T-helper 9 cell (primary cell): ENCODE measurements at places on chromosomes 3 and 15.

- DNase-seq: no peak
Observed at GRCh38 chr3:123290107-123290930, 88.6 kb downstream of the SEC22A start.

- DNase-seq: no peak
Observed at GRCh38 chr3:79685108-79685507, 82.7 kb downstream of the ROBO1 start.

- DNase-seq: no peak
Observed at GRCh38 chr3:127645371-127646015, 16.5 kb downstream of the PODXL2 start.

GRCh38 chr15:79897380-79897678 lies 515 bp upstream of the MTHFS start:
- DNase-seq: no peak

GRCh38 chr15:101027920-101028319 lies 108.8 kb downstream of the LRRK1 start:
- no peak for DNase-seq

GRCh38 chr3:188021502-188022040 lies 132.4 kb upstream of the LPP start:
- DNase-seq: no peak

DNA sequence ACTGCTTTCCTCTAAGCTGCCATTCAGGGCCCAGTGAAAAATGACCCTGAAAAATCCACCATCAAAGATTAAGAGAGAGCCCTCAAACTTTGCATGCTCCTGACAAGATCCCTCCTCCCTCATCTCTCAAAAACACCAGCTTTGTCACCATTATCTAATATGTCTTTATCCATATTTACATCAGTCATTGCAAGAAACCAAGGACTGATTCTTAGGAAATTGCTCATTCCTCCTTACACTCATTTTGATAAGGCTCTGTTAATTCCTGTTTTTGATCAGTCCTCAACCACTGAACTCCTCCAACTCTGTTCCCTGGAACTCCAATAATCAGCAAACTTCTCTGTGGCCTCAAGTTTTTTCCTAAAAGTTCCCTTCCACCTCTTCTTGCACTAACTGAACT lies 51.8 kb downstream of the CD200 start:
- no peak for DNase-seq

GRCh38 chr3:143427631-143428030 lies 308.1 kb downstream of the CHST2 start:
- DNase-seq: no peak

GRCh38 chr3:144772372-144772771 lies 800.7 kb downstream of the DIPK2A start:
- no peak for DNase-seq

DNA sequence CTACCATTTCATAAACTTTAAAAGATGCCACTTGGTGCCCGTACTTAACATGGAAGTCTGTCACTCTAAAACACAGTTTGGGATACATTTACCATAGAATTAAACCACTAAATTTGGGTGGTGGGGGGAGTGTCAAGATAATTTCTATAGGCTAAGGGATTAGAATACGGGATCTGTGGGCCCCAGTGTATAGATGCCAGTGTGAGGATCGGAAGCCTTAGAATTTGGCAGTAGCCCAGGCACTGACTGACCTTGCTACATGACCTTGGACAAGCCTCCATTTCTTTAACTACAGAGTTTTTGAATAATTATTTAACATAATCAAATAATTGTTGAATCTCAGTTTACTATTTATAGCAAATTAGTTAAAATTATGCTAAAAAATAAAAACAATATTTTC lies 76.3 kb upstream of the STRIT1 start:
- DNase-seq: no peak

GRCh38 chr3:13927295-13927694 lies 47.4 kb upstream of the WNT7A start:
- DNase-seq: no peak

DNA sequence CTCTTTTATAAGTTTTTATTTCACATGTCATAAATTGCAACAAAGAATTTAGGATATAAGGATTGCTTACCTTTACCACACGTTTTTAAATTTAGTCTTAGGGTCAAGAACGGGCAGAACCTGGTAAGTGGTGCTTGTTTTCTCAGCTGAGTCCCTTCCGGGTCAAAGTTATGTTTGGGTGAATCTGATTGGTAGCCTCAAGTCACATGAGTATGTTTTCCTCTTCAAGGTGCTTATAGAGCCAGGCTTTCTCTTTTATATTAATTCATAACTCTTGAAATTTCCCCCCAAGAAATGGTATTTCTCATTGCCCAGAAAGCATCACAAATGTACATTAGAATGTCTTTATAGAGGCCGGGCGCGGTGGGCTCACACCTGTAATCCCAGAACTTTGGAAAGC lies 415.7 kb upstream of the ROBO2 start:
- DNase-seq: no peak

DNA sequence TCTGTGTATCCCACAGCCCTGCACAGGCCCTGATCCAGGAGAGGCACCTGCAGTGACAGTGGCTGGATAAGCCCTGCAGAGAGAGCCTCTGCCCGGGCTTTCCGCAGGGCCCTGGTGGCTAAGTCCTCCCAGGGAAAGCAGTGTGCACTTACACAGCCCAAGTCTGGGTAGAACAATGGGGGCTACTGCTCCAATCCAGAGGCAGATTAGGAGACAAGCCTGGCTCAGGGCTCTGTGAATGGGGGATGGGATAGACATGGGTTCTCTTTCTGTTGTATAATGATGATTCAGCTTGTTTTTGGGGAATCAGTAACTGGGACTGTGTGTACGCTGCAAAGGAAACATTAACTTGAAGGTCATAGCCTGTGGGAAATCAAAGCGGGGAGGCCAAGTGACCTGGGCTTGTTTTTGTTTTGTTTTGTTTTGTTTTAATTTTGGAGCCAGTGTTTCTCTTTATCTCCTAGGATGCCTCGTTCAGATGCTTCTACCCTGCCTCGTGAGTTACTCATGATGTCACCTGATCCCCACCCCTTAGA lies 4.1 kb upstream of the ALDH1L1 start:
- DNase-seq: no peak

GRCh38 chr3:111031538-111031937 lies 40.1 kb upstream of the NECTIN3 start:
- no peak for DNase-seq

GRCh38 chr15:78139578-78139977 lies 8.3 kb upstream of the CIB2 start:
- no peak for DNase-seq

- no peak for DNase-seq
Observed at GRCh38 chr3:95615592-95616310, 1198.6 kb upstream of the EPHA6 start.

DNA sequence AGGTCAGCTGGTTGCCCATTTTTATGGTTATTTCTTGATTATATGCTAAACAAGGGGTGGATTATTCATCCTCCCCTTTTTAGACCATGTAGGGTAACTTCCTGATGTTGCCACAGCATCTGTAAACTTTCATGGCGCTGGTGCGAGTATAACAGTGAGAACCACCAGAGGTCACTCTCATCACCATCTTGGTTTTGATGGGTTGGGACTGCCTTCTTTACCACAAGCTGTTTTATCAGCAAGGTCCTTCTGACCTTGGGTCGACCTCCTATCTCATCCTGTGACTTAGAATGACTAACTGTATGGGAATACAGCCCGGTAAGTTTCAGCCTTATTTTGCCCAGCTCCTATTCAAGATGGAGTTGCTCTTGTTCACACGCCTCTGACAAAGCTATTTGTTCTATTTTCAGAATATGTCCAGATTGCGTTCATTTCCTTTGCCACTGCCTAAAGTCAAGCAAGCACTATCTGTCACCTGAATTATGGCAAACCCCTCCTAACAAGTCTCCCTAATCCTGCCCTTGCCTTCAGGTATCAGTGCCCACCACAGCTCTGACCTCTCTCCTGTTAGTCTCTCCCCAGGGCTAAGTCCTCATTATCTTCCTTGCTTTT lies 308.5 kb downstream of the ROBO2 start:
- DNase-seq: no peak

- DNase-seq: no peak
Observed at GRCh38 chr3:126473292-126474168, 2.2 kb downstream of the ZXDC start.

DNA sequence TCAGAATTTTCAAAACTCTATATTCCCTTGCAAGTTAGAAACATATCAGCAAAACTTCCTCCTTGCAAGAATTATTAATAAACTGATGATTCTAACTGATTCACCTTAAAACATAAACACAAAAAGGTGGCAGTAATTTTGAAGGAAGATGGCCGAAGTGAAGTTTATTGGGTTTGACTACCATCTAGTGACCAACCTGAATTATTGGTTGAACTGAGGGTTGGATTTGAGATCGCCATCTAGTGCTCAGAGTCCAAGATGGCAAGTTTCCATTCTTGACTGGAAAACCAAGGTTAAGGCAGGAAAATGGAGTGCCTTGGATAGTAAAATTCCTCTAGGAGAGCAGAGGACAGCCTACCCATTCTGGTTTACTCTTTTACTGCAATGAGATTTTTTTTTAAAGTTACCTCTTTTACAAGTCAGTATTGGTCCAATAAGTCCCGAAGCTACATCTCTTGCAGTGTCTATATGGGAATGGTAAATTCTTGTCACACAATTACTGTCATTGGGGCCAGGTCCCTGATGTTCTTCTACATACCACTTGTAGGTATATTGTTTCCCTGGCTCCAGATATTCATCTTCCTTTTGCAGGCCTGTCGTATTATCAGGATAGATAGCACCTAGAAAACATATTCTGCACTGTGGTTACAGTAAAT lies 51.6 kb upstream of the CP start:
- no peak for DNase-seq
